Endodermal cell (in vitro differentiated cells): ENCODE measurements at places on chromosomes 2 and 18. TPM values are rescaled to one million over a fixed set of nuclear protein-coding genes. Genes with fewer than 3 reads are reported as not detected.

- H3K27me3 ChIP-seq: no peaks in the 10 kb centered on the region
- H3K36me3 ChIP-seq: no peaks in the 10 kb centered on the region
- no peaks in the 10 kb centered on the region for H3K4me1 ChIP-seq
- no peak for DNase-seq
Observed at GRCh38 chr2:209593930-209594329, 170.1 kb downstream of the MAP2 start.

GRCh38 chr18:64436111-64436510 lies 287.2 kb upstream of the LINC00305 start:
- no peaks in the 10 kb centered on the region for H3K27me3 ChIP-seq
- no peaks in the 10 kb centered on the region for H3K36me3 ChIP-seq
- no peak overlapping the region for H3K4me3 ChIP-seq
- DNase-seq: no peak

DNA sequence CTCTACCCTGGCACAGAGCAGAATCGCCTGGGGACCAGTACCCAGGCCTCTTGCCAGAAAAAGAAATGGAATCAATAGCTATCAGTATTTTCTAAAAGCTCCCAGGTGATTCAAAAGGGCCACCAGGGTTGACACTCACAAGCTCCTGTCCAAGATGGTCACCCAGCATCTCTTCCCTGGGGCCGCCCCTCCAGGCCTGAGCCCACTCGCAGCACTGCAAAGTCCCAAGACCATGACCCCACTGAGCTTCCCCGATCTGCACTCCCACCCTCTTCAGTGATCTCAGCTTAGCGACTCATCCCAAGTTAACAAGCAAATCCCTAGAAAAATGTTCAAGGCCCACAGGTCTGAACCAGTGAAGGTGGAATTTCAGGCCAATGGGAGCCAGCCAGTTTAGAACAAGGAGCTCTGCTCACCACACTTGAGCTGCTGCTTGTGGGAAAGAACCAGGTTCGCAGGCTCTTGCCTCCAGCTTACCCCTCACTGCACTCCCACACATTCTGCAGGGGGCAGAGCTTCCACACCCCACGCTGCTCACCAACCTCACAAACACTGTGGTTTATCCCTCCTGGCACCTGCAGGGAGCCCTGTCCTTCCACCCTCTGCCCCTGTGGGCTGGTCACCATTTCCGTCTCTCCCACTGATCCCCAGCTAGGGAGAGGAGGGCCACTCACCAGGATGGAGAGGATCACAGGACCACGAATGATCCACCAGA lies 19.8 kb downstream of the TMEM37 start:
- H3K4me3 ChIP-seq: no peak overlapping the region
- no peaks in the 10 kb centered on the region for H3K27me3 ChIP-seq
- no peak overlapping the region for H3K27ac ChIP-seq
- H3K36me3 ChIP-seq: no peaks in the 10 kb centered on the region
- DNase-seq: no peak
- H3K4me1 ChIP-seq: no peaks in the 10 kb centered on the region

The AGFG1 gene
- 54.4 to 92.0 TPM (median 90.4 TPM) in 3 replicates for total RNA-seq

The TFCP2L1 gene
- total RNA-seq: 3.0 and 4.3 TPM in 2 replicates

DNA sequence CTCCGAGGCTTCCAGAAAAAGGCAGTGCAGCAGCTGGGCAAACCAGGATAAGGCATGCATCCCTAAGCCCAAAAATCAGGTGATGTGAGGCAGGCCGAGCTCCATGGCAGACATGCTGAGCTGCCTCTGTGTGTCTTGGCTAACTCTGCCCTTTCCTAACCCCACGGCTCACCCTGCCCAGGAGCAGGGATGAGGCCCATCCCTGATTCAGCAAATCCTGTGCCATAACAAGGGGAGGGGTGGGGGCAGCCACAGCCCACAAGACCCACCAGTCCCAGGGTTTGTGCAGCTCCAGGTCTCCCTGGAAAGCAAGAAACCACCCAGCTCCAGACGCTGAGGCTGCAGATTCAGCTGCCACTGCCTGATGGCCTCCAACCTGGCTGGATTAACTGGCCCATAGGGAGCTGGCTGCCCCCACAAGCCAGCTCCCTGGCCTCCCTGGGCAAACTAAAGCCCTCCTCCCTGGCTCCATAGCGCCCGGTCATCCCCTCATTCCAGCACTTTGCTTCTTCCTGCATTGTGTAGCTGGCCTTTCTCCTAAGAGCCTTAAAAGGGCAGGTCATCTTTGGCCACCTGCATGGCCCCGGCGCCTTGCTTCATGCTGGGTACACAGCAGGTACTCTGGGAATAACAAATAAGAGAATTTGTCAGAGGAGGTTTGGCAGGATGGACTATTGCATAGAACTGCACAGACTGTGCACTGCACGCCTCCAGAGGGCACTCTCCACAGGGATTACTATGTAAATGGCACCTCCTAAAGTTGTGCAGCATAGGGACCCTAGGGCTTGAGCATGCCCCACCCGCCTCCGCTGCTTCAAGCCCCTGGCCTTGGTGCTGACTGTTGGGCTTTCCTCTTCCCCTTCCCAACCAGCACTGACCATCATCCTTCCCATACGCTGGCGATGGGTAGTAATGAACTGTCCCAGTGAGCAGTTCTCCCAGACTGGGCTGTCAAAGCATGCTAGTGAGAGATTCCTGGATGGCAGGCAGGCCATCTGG lies 10.7 kb downstream of the STEAP3 start:
- H3K36me3 ChIP-seq: no peaks in the 10 kb centered on the region
- H3K27ac ChIP-seq: no peak overlapping the region
- no peak overlapping the region for H3K4me3 ChIP-seq

- no peak overlapping the region for H3K4me3 ChIP-seq
- no peaks in the 10 kb centered on the region for H3K4me1 ChIP-seq
- no peaks in the 10 kb centered on the region for H3K27me3 ChIP-seq
- H3K27ac ChIP-seq: no peak overlapping the region
- DNase-seq: no peak
Observed at GRCh38 chr2:214737188-214737587, 72.3 kb downstream of the BARD1 start.

The RESP18 gene
- not detected in 2 replicates for total RNA-seq

The MRO gene
- 0.20 and 0.35 TPM in 2 replicates for total RNA-seq

DNA sequence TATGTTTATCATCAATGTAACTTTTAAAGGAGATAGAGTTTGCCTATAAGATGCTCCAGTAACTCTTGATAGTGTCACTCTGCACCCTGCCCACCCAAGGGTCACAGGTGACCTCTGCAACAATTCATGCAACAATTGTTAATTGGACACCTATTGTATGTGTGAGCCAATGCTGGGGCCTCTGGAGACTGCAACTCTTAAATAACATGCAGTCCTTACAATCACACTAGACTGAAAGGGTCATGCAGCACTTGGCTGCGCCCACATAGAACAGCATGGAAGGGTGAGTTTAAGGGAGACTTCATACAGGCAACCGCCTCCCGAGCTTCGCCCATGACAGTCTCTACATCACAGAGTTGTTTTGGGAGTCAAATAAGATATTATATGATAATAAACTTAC lies 137.1 kb upstream of the TWIST2 start:
- no peak for DNase-seq
- H3K36me3 ChIP-seq: no peaks in the 10 kb centered on the region
- peaks cover 3% of the 10 kb centered on the region for H3K27me3 ChIP-seq
- no peak overlapping the region for H3K27ac ChIP-seq
- no peak overlapping the region for H3K4me3 ChIP-seq

GRCh38 chr2:127508631-127509034 lies 17.7 kb downstream of the IWS1 start:
- peaks cover 92% of the 10 kb centered on the region for H3K36me3 ChIP-seq
- H3K27ac ChIP-seq: no peak overlapping the region
- H3K27me3 ChIP-seq: no peaks in the 10 kb centered on the region
- no peak overlapping the region for H3K4me3 ChIP-seq

GRCh38 chr18:55086906-55087305 lies 127.6 kb upstream of the CCDC68 start:
- DNase-seq: no peak
- H3K4me1 ChIP-seq: peaks cover 4% of the 10 kb centered on the region
- H3K27me3 ChIP-seq: no peaks in the 10 kb centered on the region
- H3K27ac ChIP-seq: no peak overlapping the region

DNA sequence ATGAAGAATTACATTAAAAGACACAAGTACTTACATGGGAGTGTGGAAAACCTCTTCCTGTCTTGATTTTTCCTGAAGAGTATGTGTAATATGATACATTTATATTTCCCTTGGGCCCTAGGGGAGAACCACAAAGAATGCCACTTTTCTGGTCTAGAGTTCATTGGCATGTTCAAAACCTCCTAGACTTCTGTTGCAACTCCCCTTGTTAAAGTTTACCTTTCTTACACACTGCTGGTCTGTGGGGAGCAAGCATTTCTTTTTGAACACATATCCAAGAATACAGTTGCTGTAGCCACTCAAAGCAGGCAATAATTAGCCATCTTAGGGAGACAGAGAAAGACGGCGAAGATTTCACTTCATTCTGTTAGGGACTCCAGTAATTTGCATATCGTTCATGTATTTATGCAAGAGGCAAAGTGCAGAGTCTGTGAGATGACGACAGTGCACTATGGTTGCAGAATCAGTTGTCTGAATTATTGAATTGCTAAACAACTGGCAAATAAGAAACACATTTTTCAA lies 103.5 kb downstream of the NOL4 start:
- no peak overlapping the region for H3K27ac ChIP-seq
- no peak for DNase-seq

The RNF152 gene
- total RNA-seq: 110 to 131 TPM (median 119 TPM) in 3 replicates

The LHCGR gene
- total RNA-seq: not detected in 2 replicates

DNA sequence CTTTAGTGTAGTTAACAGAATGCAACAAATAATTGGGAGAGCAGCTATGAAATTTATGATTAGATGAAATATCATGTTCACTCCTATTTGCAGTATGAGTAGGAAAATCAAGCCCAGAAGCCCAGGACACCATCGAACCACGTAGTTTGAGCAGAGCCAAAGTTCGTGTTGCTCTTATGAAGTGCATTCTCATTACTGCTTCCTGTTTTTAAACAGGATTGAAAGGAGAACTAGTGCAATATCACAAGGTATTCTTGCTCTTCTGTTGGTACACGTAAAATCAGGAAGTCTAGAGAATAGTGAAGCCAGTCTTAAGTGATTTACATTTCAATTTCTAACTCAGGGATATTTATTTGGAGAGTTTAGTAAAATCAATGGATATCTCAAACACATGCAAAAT lies 21.1 kb downstream of the ARHGAP15 start:
- no peak overlapping the region for H3K27ac ChIP-seq
- H3K4me3 ChIP-seq: no peak overlapping the region
- H3K36me3 ChIP-seq: no peaks in the 10 kb centered on the region
- DNase-seq: no peak

GRCh38 chr18:63407734-63408133 lies 14.5 kb downstream of the VPS4B start:
- H3K36me3 ChIP-seq: peaks cover 89% of the 10 kb centered on the region
- H3K27me3 ChIP-seq: no peaks in the 10 kb centered on the region
- H3K27ac ChIP-seq: no peak overlapping the region
- H3K4me1 ChIP-seq: no peaks in the 10 kb centered on the region
- no peak for DNase-seq
- H3K4me3 ChIP-seq: no peak overlapping the region

The CCDC141 gene
- 90.4 and 118 TPM in 2 replicates for total RNA-seq

DNA sequence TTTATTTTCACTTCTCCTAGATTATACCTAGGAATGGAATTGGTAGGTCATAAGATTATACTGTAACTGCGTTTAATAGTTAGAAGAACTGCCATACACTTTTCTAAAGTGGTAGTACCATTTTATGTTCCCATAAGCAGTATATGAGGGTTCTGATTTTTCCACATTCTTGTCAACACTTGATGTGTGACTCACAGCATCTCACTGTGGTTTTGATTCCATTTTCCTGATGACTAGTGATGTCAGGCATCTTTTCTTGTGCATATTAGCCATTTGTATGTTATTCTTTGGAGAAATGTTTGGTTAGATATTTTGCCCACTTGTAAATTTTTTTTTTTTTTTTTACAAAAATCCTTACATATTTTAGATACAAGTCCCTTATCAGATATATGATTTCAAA lies 2.3 kb downstream of the DCAF17 start:
- H3K27me3 ChIP-seq: no peaks in the 10 kb centered on the region
- H3K4me3 ChIP-seq: peak overlapping the region; percentile 79
- H3K4me1 ChIP-seq: no peaks in the 10 kb centered on the region
- peaks cover 46% of the 10 kb centered on the region for H3K36me3 ChIP-seq
- H3K27ac ChIP-seq: no peak overlapping the region

The TBR1 gene
- 1.2 to 5.7 TPM (median 2.0 TPM) in 3 replicates for total RNA-seq

The CNDP1 gene
- 0.51 TPM in 1 of 2 replicates, not detected in the other for total RNA-seq

- DNase-seq: no peak
- H3K4me1 ChIP-seq: no peaks in the 10 kb centered on the region
Observed at GRCh38 chr2:174763780-174764179, 492 bp downstream of the CHRNA1 start.

DNA sequence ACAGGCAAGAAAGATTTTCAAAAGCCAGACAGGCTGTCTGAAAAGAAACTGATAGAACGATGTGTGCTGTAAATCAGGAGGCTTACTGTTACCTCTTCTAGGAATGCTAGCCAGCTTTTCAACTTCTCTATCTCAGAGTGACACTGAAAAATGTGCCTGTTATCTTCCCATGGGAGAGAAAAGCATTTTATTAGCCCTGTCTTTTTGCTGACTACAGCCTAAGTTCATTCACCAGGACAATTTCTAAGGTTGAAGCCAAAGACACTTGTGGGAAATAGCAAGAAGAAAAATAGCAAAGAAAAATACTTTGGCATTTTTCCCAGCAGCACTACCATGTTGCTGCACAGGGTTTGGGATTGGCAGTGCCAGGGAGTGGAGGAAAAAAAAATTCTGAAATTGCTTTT lies 34.0 kb downstream of the ABCB11 start:
- no peaks in the 10 kb centered on the region for H3K36me3 ChIP-seq
- H3K27me3 ChIP-seq: no peaks in the 10 kb centered on the region

- H3K4me1 ChIP-seq: no peaks in the 10 kb centered on the region
- peaks cover 66% of the 10 kb centered on the region for H3K27me3 ChIP-seq
- H3K27ac ChIP-seq: no peak overlapping the region
Observed at GRCh38 chr2:10083046-10083445, 2.8 kb upstream of the CYS1 start.

The CACNB4 gene
- total RNA-seq: 0.93 to 15.1 TPM (median 0.99 TPM) in 3 replicates

The GPR35 gene
- 0.21 to 1.1 TPM (median 0.71 TPM) in 3 replicates for total RNA-seq

DNA sequence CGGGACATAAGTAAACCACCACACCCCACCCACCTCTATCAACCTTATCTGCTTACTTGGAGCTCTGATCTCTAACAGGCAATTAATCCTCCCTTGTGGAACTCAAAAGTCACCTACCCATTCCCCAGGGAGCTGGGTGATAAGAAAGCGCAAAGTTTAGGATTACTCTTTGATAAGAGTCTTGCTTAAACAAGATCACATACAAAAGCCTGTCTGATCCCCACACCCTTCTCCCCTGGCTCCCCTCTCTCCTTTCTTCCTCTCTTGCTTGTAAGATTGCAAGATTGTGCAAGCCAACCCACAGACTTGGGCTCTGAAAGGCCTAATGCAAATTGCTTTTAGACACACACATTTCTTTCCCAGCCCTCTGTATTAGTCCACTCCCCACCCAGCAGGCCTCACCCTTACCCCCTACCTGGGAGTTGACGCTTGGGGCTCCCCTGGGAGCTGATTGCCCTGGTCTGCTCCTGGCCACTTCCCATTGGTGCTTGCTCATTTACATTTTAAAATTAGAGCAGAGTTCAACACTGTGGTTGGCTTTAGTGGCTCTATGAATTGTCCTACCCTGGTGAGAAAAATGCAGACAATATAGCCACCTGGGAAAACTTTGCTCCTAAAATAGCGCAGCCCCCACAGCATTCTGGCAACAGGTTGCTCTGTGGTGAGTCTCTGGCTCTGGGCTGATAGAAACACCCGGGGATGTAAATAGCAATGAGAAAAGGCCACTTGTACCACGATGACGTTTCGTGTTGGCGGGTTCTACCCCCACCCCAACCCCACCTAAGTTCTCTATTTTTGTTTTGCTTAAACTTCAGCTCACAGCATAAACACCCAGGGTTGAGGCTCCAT lies 92.8 kb upstream of the MSH2 start:
- H3K36me3 ChIP-seq: no peaks in the 10 kb centered on the region
- H3K27me3 ChIP-seq: peaks cover 68% of the 10 kb centered on the region
- peak; percentile 75 for DNase-seq
- peak overlapping the region; percentile 86 for H3K27ac ChIP-seq
- peaks cover 13% of the 10 kb centered on the region for H3K4me1 ChIP-seq
